ENCODE measurements at places on chromosomes 4 and X.

GRCh38 chr4:173252024-173252935, 81.9 kb downstream of the HMGB2 start:
- DNase-seq = no peak

GRCh38 chr4:136690360-136690759, 841.9 kb downstream of the PCDH18 start:
- no peak for DNase-seq

DNA sequence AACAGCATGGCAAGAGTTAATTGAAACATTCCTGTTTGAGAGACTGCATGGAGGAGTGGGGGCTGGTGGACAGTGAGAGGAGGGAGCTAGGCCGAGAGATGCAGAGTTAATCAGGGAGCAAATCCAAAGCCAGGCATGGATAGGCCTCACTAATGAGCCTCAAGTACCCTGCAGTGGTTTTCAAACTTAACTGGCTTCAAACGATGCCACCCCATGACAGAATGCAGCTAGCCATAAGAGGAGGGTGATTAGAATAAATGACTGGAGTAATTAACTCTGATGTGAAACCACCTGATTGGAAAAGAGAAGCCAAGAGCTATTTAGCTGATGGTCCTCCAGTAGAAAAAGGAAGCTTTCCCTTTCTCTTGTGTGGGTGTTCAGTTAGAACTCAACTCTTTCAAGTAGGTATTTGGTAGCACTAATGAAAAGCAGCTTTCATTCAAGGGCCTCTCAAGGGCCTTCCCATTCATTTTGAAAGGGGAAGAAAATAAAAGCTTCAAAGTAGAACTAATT, 215.4 kb upstream of the MAB21L2 start:
- no peak for DNase-seq

DNA sequence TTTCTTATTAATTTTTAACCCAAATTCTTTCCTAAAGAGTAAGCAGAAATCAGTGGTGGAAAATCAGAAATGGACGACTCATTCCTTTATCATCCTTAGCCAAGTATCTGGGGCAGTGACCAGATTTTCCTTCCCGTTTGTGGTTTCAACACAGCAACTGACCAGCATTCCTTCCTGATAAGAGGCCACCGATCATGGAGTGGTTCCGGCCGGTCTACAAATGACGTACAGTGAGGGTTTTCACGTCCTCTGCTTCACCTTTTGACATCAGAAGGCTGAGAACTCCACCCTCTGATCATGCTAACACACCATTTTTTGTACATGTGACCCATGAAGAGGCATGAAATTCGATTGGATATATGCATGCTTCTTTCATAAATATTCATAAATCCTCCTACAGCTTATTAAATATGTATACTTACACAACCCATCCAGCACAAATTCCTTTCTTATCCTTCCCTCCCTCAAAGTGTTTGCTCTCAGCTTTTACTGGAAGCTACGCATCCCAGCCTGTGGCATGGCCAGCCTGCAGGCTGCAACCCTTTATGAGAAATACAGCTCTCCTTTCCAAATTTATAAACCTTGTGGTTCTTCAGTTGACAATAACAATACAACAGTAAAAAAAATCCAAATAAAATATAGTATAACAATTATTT, 173.0 kb upstream of the CASK start:
- DNase-seq = no peak

DNA sequence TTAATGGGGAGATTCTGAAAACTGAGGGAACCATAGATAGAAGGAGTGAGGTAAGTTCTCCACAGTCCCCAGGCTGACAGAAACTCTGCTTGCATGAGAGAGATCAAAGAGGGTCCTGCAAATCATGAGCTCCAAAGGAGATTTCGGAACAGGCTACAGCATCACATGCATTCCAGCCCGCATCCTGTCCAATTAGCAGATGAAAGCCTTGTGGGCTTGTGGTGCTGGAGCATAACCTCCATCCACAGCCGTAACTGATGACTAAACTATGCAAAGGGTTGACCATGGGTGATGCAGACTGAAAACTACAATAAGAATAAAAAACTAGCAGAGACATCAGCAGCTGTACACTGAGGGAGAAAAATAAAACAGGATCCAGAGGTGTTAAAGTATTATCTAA, 654.5 kb downstream of the TLL1 start:
- no peak for DNase-seq

- DNase-seq = no peak
Measured at GRCh38 chr4:28558895-28559294, 1698.3 kb downstream of the STIM2 start.

- no peak for DNase-seq
Measured at GRCh38 chrX:118350706-118351105, 4.8 kb downstream of the WDR44 start.

- DNase-seq = no peak
Measured at GRCh38 chr4:169957785-169958184, 68.4 kb downstream of the MFAP3L start.

DNA sequence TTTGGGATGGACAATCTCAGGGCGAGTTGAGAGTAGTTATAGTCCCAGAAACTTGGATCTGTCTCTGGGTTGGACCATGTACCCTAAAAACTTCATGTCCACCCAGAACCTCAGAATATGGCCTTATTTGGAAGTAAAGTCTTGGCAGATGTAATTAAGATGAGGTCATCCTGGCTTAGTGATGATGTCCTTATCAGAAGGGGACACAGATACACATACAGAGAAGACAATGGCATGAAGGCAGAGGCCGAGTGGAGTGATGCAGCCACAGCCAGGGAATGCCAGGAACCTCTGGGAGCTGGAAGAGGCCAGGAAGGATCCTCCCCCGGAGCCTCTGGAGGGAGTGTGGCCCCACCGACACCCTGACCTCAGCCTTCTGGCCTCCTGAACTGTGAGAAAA, 61.2 kb upstream of the STX18 start:
- DNase-seq = no peak

- no peak for DNase-seq
Measured at GRCh38 chr4:90495936-90496335, 368.7 kb downstream of the CCSER1 start.

DNA sequence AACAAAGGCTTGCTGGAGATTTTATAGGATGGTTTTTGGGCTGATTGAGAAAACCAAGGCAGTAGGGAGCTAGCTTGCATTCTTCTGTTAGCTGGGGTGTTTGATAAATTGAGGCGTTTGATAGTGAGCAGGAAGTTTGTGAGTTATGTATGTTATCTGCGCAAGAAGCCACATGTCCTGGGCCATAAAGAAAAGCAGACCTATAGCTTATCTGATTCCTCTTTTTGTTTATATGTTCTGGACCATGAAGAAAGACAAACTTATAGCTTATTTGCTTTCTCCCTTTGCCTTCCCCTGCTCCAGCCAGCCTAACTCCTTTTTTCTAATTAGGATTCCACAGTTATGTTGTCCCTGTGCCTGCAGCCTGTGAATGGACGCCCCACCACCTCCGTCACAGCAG, 9.2 kb downstream of the HNRNPH2 start:
- no peak for DNase-seq

GRCh38 chrX:154761977-154762536, 607 bp upstream of the DKC1 start:
- peak; percentile 21 for DNase-seq

DNA sequence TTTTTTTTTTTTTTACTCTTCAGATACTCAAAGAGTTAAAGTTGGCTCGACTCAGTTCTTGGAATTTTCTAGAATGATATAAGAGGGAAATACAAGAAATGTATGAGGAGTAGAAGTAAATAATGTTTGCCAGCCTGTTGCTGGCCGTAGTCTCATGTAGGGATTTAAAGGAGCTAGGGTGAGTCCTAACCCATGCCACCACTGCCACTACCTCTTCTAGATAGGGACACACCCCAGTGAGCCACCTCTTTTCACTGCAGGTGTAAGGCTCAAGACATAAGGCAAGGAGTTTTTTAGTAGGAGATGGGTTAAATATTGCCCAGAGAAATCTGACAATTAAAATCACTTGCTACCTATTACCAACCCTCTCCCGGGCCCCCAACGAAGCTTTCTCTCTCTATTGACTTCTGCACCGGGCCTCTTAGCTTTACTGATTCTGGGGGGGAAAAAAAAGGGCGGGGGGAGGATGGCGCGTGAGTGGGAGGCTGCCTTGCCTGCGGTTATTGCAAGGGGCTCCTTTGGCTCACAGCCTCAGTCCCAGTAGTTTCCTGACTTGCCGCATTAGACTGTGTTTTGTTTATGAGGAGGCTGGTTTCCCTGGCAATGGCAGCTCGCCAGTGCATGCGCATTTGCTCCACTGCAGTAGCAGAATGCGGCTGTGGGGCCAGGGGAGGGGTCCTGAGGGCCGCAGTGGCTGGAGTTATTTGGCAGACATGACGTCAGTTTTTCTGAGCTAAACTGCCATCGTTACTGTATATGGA, 3.0 kb downstream of the LINC00632 start:
- DNase-seq = no peak

GRCh38 chrX:132188175-132188574, 31.1 kb downstream of the RAP2C start:
- no peak for DNase-seq

GRCh38 chr4:108043526-108043925, 53.8 kb downstream of the HADH start:
- no peak for DNase-seq

GRCh38 chr4:85498068-85498733, 23.3 kb downstream of the ARHGAP24 start:
- no peak for DNase-seq

DNA sequence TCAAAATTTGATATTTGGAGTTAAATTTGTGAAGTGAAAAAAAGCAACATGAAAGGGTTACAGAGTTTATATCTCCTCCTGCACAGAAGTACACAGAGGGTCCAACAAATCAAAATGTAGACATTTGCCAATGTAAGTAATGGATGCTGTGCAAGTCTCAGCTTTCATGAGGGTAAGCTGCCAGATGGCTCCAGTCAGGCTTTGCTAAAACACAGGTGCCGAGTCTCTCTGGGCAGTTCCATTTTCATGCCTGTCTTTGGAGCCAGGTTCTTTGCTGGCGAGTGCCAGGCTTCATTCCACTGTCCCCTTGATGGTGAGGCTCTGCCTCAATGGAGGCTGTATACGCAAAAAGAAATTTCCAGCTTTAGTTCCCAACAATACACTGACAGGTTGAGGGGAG, 27.9 kb downstream of the SLC4A4 start:
- no peak for DNase-seq

DNA sequence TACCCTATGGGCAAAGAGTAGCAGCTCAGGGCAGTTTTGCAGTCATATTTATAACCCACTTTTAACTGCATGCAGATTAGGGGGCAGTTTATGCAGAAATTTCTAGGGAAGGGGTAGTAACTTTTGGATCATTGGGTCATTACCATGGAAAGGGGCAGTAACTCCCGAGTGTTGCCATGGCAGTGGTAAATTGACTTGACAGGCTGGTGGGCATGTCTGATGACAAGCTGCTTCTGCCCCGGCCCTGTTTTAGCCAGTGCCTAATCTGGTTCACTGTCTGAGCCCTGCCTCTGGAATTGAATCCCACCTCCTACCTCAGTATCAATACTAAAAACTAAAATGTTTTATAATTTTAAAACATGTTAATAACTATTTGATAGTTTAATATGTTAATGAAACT, 362.1 kb upstream of the ATOH1 start:
- no peak for DNase-seq

GRCh38 chrX:7270933-7271332, 123.0 kb upstream of the PUDP start:
- no peak for DNase-seq

GRCh38 chrX:56812515-56813105, 83.6 kb downstream of the NBDY start:
- DNase-seq = no peak

GRCh38 chr4:20552004-20552403, 148.3 kb upstream of the PACRGL start:
- no peak for DNase-seq

- DNase-seq = peak; percentile 56
Measured at GRCh38 chr4:65670331-65671031, at the start of gene EPHA5. Gene EPHA5, minus strand, starts transcription at chr4:65670489. Its CDS starts 747 bp downstream, at chr4:65669742.

DNA sequence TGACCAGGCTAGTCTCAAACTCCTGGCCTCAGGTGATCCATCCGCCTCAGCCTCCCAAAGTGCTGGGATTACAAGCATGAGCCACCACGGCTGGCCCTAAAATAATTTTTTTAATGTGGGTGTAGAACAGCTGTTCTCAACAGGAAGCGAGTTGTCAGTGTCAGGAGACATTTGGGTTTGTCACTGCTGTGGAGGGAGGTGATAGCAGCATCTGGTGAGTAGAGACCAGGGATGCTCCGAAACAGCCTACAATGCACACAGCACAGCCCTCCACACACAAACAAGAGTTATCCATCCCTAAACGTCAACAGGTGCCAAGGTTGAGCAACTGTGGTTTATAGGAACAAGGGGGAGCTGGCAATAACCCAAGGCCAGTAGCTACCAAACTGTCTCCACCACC, 243.4 kb upstream of the STS start:
- no peak for DNase-seq

GRCh38 chrX:120564925-120565324, 4.2 kb upstream of the CUL4B start:
- no peak for DNase-seq

DNA sequence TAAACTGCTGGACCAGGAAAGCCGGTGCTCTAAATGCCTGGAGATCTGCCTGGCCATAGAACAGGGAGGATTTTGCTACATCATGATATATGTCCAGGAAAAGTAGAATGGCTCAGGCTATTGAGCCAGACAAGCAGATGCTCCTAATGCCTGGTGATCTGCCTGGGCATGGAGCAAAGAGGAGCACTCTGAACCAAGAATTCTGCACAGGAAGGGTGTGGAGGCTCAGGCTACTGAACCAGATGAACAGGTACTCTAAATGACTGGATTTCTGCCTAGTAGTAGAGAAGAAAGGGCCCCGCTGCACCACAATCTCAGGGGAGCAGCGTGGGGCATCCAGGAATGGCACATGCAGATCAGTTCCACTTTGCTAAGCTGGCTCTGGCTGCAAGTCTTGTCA, 607.9 kb downstream of the ANKRD50 start:
- DNase-seq = no peak

- DNase-seq = no peak
Measured at GRCh38 chr4:183441276-183441675, 3.2 kb upstream of the CDKN2AIP start.

- DNase-seq = no peak
Measured at GRCh38 chr4:105060628-105061027, 86.0 kb upstream of the TET2 start.

DNA sequence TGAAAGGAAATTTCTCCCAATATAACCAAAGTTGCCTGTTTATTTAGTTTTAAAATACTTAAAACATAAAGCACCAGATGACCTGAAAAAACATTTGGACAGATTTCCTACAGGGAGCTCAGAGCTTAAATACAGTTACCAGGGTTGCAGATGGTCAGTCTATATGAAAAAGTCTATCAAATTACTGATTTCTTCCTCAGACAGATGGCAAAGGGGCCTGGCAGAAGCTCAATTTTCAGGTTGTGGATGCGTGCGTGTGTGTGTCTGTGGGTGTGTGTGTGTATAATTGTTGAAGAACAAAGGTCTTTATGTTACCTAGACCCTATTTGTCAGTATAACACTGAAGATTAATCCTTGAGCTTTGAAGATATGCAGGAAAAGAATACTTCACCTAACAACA, 169.4 kb downstream of the MAD2L1 start:
- DNase-seq = no peak

- no peak for DNase-seq
Measured at GRCh38 chr4:168610911-168611530, 114.2 kb downstream of the PALLD start.

Data from C1 segment of cervical spinal cord (tissue), 14 donors.